ENCODE measurements at places on chromosomes 2 and 18.

DNA sequence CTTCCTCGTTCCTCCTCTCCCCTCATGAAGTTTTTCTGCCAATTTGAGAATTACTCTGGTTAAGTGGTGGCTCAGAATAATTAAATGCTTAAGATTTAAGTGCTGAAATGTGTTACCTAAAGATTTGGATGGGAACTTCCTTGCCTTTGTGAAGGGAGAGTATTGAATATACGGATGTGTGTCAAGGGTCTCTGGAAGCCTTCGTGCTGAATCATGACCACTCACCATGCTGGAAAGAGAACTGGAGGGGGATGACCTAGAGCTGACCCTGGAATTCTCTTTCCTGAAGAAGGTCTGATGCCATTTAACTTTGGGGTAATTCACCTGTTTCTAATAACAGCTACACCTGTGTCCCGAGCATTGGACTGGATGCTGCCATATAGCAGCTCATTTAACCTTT is 2.2 kb downstream of the MOCOS start:
- DNase-seq: no peak

DNA sequence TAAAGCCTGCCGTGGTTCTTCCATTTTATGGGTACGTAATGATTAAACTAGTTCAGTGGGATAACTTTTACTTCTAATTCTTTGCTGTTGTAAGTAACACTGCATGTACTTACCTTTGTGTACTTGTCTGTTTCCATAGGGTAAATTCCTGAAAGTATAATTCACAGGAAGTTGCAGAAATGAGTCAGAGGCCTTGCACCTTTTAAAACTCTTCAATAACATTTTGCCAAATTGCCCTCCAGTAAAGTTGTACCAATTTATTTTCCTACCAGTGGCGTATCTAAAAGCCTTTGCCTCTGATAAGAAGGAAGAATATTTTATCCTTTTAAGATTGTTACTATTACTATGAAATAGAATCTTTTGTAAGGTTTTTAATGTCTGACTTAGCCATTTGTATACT is 65.1 kb downstream of the CAB39 start:
- DNase-seq: no peak

- DNase-seq: no peak
Observed at GRCh38 chr2:105746177-105747080, 1.7 kb downstream of the NCK2 start.

DNA sequence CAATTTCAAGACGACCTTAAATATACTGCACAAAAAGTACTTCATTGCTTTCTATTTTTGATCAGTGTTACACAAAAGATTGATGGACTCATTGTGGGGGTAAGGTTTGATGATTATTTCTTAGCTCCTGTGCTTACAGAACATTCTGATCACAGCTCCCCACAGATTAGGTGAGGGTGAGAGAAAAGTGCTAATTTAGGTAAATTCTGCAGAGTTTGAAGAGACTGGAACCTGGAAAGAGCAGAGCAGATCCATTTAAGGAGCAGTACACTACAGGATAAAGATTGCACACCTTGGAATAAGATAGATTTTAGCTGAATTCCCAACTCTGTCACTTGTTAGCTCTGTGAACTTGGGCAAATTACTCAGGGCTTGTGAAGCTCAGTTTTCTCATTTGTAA is 291.9 kb upstream of the CDH7 start:
- no peak for DNase-seq

DNA sequence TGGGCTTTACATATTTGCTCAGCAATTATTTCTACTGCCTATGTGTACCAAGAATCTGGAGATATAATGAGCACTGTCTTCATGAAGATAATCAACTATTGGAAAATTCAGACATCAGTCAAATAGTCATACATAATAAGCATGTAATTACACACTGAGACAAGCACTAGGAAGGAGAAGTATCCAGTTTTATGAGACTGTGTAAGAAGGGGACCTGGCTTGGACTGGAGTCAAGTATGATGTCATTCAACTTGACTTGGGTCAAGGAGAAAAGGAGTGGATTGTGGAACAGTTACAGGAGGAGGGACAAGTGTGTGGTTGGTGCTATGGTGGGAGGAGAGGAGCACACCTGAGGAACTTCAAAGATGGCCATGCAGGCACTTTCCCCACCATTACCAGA is 419.8 kb upstream of the TRIB2 start:
- no peak for DNase-seq

DNA sequence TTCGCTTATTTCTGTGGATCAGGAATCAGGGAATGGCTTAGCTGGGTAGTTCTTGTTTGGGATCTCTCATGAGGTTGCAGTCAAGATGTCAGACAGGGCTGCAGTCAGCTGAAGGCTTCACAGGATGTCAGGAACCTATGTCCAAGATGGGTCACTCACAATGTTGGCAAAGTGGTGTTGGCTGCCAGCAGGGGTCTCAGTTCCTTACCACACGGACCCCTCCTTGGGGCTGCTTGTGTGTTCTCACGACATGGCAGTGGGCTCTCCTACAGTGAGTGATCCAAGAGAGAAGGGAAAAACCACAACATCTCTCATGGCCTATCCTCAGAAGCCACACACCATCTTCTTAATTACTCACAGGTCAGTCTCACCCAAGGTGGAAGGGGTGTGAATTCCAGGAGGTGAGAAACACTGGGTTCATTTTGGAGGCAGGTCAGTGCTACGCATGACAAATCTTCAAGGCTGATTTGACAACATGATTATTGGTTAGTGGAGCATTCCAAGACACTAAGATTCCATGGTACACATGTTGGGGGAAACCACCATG is 1.3 kb upstream of the ANTXR1 start:
- no peak for DNase-seq

DNA sequence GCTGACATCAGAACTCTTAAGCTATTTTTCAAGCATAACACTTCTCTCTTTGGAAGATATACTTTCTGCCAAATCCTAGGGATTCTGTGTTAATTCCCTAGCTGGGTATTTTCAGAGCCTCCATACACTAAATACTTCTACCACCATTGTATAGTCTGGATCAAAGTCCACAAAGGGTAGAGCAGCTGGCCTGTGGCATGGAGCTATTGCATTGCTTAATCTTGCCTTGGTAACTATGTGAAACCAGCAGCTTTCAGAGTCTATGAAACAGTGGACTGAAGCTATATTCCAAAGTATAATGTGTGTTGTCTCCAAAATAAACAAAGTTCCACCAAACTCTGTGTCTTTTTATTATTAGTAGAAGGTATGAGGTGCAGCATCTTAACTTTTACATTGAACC is 296.9 kb upstream of the CDH19 start:
- no peak for DNase-seq

- DNase-seq: no peak
Observed at GRCh38 chr2:106117882-106118684, 76.0 kb downstream of the UXS1 start.

- no peak for DNase-seq
Observed at GRCh38 chr18:29307982-29308381, 1131.1 kb upstream of the CDH2 start.

GRCh38 chr2:205699515-205700289 is 17.4 kb downstream of the NRP2 start:
- DNase-seq: no peak

DNA sequence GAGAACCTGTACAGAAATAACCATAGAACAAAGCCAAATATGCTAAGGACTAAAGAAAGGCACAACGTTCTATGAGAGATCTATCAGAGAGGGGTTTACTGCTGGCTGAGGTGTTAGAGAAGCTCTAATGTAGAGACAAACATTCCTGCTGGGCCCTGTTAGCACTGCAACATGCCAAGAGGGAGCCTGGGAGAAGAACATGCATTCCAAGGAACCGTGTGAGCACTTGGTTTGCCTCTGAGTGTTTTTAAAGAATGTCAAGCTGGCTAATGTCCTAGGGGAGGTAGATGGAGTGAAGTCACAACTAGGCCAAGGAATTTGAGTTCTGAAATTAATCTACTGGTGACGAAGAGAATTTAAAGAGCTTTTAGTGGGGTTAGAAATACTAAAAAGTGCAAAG is 384.3 kb upstream of the LYPD1 start:
- DNase-seq: no peak

GRCh38 chr18:36518839-36519238 is 221.3 kb downstream of the FHOD3 start:
- DNase-seq: no peak

GRCh38 chr2:128330583-128330982 is 11.9 kb upstream of the HS6ST1 start:
- no peak for DNase-seq

GRCh38 chr2:28313220-28313784 is 79.4 kb upstream of the FOSL2 start:
- no peak for DNase-seq

DNA sequence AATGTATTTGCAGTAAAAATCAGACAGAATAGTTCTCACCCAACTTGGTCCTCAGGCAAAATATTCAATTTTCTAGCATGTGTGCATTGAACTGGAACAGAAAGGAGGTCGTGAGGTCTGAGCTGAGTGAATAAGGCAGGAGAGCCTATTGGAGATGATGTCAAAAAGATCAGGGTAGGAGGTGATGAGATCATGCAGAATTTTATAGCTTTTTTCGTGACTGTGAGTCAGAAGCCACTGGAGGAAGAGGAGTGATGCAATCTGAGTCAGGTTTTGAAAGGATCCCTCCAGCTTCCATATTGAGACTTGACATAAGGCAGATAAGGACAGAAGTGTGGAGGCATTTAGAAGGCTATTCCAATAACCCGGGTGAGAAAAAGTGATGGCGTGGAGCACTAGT is 299.5 kb upstream of the SOX11 start:
- no peak for DNase-seq

GRCh38 chr2:2075875-2076529 is 255.1 kb downstream of the MYT1L start:
- no peak for DNase-seq

GRCh38 chr2:36482576-36483214 is 115.3 kb downstream of the FEZ2 start:
- DNase-seq: no peak

- DNase-seq: no peak
Observed at GRCh38 chr2:117587310-117587709, 227.2 kb upstream of the DDX18 start.

DNA sequence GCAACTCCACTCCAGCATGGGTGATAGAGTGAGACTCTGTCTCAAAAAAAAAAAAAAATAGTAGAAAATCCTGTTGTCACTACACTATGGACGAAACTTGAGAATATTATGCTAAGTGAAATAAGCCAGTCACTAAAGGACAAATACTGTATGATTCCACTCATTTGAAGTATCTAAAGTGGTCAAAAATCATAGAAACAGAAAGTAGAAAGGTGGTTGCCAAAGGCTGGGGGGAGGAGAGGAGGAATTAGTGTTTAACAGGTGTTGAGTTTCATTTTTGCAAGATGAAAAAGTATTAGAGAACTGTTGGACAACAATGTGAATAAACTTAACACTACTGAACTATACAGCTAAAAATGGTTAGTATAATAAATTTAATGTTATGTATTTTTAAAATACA is 18.8 kb upstream of the RMP24 start:
- DNase-seq: no peak

GRCh38 chr2:232211743-232212686 is 166.5 kb upstream of the ALPP start:
- DNase-seq: no peak

- no peak for DNase-seq
Observed at GRCh38 chr2:70938586-70938950, 2.9 kb downstream of the ATP6V1B1 start.
